ENCODE measurements at places on chromosomes 2 and 18. TPM values are rescaled to one million over a fixed set of nuclear protein-coding genes. Genes with fewer than 3 reads are reported as not detected.

The SERPINB11 gene
- total RNA-seq, result not detected

The TDRD15 gene
- total RNA-seq, result not detected

The ZSWIM2 gene
- total RNA-seq, result not detected

The NEB gene
- 1.9 TPM for total RNA-seq

The PSMA8 gene
- total RNA-seq, result not detected

The PPP1CB gene
- total RNA-seq, result 131 TPM

The PROM2 gene
- 1.0 TPM for total RNA-seq

The PTH2R gene
- total RNA-seq, result not detected

The DSC2 gene
- 1.7 TPM for total RNA-seq
